ENCODE measurements at places on chromosomes 11 and 22.

- no peak for DNase-seq
These were observed 423.0 kb downstream of the BRD1 start for GRCh38 chr22:49404576-49405241.

GRCh38 chr22:38706901-38707195, 1.1 kb downstream of the GTPBP1 start:
- DNase-seq, result no peak

DNA sequence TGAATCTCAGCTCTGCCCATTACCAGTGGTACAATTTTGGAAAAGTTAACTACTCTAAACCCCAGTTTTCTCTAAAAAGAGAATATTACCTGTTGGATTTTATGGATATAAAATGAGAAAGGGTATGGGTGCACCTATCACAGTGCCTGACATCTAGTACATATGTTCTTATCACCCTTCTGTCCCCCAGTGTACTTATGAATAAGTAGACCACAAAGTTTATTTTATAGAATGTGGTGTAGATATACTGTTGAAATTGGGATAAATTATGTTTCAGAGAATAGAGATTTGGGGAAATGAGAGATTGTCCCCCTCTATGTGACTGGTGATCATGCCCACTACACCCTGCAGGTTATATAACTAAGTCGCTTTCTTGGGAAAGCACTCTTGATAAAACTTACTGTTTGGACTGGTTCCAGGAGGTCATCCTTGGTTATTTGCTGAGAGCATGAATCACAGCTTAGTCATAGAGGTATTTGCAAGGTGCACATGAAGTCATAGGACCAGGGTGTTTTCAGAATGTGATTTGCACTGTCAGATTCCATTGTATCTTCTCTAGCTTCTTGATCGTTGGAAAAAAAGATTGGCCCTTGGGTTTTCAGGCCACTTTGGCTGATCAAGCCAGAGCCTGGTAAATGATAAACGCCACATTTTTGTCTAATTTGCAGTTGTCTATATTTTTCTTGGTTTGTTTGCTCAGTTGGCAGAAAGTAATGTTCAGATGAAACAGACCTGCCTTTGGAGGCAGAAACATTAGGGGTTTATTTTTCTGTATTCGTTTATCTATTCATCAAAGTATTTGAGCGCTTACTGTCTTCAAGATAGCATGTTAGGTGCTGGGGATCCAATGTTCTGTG, 21.3 kb downstream of the STX3 start:
- DNase-seq, result no peak

DNA sequence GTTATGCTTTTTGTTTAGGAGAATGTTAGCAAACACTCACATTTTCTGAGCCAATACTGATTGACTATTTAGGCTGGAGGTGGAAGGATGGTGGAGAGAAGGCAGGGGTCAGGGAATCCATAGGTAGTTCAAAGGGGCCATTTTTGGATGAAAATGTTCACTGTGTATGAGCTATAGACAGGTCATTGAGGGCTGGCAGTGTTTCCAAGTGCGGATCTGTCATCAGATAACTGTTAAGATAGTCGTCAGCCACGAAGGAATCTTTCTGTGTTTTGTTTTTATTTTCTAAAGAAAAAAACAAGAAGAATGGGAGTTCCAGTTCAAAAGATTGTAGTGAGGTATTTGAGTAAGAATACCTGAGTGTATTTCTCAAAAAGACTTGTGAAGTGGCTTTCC, 3.1 kb downstream of the KCNJ5 start:
- DNase-seq, result no peak

DNA sequence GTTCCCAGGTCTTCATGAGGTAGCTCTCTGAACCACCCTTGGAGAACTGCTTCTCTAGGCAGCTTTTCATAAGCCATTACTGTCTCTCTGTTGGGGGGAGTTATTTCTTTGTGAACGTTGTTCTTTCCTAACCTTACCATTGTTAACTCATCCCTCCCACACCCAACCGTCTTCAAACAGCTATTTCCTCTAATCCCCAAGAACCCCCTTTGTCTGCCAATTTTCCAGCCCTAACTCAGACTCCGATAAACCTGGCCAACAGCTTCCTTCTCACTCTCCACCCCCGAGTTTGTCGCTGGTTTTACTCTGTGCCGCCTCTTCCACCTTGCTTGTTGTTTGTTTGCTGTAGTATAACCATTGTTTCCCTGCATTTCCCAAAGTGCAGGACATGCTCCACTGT, 131.5 kb downstream of the CCDC34 start:
- DNase-seq, result no peak

DNA sequence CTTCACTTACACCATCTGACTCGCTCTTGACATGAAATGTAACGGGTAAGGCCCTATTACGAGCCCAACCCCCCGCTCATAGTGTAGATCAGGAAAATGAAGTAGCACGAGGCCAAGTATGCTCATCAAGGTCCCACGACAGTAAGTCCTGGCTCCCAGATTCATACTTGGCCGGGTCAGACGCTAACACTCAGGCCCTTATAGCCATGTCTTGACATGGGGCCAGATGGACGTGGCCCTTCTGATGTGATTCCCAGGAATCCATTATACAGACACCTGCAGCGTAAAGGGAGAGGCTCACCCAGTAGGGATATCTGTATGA, 175.1 kb downstream of the CEP164 start:
- DNase-seq, result no peak

DNA sequence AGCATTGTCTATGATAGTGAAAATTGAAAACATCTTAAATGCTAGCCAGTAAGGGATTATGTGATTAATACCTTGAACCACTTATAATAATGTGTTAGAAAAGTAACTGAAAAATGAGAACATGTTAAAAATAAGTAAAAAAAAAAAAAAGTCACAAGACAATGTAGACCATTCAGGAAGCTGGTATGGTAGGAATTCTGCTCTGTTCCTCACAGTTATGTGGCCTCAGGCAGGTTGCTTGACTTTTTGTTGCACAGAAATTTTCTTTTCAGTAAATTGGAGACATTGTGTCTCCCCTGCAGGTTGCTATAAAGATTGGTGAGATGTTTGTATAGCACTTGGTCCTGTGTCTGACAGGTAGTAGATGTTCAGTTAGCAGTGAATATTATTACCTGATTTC, 17.3 kb upstream of the PLET1 start:
- DNase-seq, result no peak

DNA sequence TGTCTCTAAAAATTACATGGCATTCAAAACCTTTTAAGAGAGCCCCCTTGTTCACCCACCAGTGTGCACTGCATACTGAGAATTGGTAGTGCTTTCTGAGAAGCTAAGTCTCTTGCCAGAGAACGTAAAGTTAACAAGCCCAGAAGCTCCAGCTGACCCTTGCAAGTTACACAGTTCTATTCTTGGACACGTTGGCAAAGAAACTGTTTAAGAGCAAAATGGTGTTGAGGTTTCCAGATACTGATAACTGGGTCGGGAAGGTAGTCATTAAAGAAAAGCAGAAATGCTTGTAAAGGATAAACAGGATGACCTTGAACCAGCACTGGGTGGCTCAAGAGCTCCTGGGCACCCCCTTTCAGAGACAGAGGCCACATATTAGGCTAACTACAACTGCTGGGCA, 284.8 kb downstream of the CADM1 start:
- no peak for DNase-seq

DNA sequence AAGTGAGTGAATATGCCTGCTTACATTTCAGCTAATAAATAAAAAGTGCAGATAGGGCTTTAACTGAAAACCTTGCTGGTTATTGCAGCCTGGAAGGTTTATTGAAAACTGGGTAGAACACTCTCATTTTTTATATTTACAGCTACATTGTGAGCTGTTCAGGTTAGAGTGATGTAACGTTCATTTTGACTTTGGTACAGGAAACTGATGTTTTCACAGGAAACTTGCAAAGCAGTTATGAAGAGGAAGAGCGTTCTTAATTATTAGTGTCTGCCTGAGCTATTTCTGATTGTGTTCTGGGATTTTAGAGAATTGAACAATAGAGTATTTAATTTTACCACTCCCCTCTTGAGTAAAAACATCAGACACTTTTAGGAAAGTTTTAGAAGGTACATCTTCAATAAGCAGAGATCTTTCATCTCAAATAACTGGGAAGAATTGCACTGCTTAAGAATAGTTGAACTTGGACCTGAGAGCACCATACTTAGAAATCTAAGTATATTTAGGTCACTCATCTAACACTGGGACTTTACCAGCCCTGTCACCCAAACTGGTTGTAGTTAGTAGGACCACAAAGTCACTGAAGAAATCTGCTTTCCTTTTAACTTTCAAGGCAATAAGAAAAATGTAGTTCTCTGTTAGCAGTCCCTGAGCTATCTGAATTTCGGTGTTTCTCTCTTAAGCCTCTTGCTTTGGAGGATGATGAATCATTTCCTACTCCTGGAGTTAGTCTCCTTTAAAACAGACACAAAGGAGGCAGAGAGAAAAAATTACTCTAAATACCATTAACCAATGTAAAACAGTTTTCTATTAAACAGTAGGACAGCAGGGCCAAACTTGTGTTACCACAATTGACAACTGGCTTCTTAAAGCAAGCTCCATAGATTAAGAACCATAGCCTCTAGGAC, 128.6 kb upstream of the DDI1 start:
- no peak for DNase-seq

GRCh38 chr11:40294349-40294735, 1165.1 kb downstream of the LRRC4C start:
- DNase-seq, result no peak

DNA sequence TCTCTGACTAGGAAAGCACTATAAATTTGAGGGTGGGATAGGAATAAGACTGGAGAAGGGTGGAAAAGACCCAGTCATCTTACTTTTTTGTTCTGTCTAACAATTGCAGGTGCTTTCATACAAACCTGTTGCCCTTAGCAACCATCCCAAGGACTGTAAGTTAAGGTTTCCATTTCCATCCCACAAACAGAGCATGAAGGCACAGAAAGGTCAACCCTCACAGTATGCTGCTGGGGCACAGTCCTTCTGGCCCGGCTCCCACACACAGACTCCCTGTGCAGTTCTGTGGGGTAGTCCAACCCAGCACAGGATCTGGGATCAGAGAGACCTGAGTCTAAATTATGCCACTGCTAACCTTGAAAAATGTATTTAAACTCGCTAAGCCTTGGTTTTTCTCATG, 38.4 kb upstream of the ETS1 start:
- DNase-seq, result no peak

DNA sequence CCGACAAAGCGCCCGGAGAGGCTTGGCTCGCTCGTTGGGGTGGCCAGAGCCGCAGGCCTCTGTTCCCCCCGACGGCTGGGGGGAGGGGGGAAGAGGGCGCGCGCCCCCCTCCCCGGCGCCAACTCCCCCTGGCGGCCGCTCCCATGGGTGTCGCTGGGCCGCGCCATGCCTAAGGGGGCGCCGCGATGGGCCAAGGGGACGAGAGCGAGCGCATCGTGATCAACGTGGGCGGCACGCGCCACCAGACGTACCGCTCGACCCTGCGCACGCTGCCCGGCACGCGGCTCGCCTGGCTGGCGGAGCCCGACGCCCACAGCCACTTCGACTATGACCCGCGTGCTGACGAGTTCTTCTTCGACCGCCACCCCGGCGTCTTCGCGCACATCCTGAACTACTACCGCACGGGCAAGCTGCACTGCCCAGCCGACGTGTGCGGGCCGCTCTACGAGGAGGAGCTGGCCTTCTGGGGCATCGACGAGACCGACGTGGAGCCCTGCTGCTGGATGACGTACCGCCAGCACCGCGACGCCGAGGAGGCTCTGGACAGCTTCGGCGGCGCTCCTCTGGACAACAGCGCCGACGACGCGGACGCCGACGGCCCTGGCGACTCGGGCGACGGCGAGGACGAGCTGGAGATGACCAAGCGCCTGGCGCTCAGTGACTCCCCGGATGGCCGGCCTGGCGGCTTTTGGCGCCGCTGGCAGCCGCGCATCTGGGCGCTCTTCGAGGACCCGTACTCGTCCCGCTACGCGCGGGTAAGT, 1.4 kb downstream of the KCNC1 start:
- no peak for DNase-seq

All from stimulated activated CD8-positive, alpha-beta memory T cell treated with anti-CD3 and anti-CD28 coated beads, Interleukin-4, amount 100 ng/mL, for 4 hours (primary cell).